ENCODE measurements at places on chromosomes 16 and 17.

DNA sequence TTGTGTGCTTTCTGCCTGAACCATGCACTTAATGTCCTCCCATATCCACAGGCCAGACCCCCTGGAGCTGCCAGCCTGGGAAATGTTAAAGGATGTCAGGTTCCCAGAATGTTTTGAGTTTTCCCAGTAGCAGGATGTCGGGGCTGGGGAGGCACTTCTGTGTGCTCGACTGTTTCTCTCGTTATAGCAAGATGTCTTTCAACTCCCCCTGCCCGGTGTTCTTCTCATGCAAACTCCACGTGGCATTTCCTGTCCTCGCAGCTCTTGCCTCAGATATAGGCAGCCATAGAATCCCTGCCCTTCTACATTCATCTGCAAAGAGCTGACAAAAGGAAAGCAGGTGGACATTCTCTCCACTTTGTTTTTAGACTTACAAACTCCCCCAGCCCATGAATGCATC lies 457.2 kb upstream of the CDH11 start:
- DNase-seq = no peak

DNA sequence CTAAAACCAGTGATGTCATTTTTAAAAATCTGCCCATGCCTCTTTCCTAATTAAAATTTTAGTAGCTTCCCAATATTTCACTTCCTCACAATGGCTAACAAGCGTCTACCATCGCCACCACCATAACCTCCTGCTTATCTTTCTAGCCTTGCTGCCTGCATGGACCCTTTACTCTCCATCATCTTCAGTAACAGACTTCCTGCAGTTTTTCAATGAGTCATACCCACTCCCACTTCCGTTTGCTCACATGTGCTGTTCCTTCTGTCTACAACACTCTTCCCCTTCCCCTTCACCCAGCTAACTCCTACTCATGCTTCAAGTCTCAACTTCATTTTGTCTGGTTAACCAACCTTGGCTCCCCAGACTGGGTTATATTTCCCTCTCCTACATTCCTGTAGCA lies 12.8 kb upstream of the SKAP1 start:
- no peak for DNase-seq

DNA sequence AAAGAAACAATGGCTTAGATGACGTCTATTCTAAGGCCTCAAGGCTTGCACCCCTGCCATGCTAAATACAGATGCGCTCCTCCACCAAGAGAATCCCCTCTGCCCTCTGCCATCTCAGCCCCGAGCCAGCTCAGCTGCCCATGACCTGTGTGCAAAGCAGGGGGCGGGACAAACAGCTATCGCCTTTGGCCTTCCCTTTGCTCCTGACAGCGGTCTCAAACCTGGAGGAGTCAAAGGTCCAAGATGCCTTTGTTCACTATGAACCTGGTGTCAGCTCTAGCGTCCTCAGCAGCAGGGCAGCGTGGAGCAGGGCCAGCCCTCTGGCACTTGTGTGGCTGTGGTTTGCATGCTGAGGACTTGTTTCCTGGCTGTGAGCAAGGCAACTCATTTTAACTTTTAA lies 12.3 kb downstream of the SLX4 start:
- no peak for DNase-seq

GRCh38 chr16:6722786-6723185 lies 609.9 kb upstream of the RBFOX1 start:
- DNase-seq = no peak

GRCh38 chr16:86809458-86809955 lies 231.2 kb downstream of the FOXL1 start:
- DNase-seq = no peak

DNA sequence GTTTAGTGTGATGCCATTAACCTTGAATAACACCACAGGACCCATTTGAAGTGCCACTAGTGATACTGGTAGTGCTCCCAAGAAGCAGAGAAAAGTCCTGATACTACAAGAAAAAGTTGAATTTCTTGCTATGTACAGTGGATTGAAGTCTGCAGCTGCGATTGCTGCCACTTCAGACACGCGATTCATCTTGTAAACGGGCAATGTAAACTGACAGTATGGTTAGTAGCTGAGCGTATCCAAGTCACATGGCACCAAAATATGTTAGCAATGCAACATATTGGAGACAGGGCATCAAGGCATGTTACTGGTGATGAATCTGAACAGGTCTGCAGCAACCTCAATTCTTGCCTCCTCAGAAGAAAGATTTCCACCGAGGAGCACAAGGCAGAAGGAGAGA lies 238.9 kb downstream of the HS3ST3B1 start:
- DNase-seq = no peak

GRCh38 chr16:75216576-75216975 lies 2.2 kb upstream of the CTRB1 start:
- DNase-seq = no peak

GRCh38 chr16:88848557-88848956 lies 8.2 kb downstream of the GALNS start:
- no peak for DNase-seq

- no peak for DNase-seq
These were observed 970 bp downstream of the PRSS36 start for GRCh38 chr16:31148896-31149295.

GRCh38 chr16:13130586-13130985 lies 229.2 kb downstream of the SHISA9 start:
- DNase-seq = no peak

DNA sequence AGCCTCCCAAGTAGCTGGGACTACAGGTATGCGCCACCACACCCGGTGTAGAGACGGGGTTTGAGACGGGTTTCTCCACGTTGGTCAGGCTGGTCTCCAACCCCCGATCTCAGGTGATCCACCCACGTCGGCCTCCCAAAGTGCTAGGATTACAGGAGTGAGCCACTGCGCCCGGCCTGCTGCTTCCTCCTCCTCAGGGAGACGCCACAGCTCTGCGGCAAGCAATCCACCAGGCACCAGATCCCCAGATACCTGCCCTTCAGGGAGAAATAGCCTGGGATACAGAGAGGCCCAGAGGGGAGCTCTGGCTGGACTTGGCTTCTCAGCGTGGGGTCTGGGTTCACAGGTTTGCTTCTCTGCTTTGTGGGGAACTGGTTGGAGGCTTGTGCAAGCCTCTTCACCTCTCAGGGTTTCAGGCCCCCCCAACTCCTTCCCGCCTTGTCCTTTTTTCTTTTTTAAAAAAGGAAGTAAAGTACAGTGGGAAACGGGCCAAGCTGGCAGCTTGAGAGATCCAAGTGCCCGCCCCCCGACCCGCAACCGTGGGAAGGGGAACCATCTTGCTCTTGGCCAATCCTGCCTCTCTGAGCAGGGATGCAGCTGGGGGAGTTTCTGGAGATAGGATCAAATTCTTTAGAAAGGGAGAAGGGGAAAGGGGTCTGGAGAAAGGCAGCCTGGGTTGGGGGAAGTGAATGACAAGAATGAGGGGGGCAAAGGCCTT lies 2.6 kb upstream of the SPHK1 start:
- no peak for DNase-seq

DNA sequence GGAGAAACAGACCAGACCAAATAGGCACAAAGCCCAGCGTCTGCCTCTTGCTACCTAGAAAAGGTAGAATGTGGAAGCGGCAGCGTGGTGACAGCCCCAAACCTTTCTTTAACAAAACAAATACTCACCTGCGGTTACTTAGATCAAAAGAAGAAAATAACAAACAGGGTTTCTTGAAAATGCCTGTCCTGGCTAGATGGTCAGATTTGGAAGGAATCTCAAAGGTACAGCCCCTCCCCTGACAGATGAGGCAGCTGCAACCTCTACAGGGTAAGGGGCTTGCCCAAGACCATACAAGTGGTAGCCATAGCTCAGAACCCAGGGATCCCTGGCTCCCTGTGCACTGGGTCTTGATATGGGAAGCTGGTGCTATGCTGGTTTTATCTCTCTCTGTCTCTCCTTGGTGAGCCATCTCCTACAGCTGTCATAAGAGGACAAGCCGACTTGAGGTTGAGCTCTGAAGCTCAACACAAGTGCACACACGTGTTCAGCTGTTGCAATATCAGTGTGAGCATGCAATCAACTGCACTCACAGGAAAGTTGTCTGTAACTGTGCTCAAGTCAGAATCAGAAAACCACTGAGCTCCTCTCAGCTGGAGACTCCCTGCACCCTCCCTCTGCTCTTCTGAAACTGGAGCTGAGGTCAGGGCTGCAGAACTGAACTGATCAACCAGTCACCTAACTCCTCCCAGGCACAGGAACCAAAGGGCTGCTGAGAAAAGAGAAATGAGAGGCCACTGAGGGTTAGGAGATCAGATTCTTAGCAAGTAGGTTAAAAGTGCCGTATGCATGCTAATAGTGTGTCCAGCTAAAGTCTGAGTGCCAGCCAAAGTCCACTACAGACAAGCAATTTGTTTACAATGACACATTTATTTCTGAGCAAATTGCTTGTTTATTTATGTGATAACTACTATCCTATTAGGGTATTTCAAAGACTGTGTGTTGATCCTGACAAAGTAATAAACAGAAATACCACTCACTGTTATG lies 6.1 kb upstream of the RNF157 start:
- no peak for DNase-seq

GRCh38 chr17:82152556-82153294 lies 54.7 kb upstream of the FASN start:
- no peak for DNase-seq

DNA sequence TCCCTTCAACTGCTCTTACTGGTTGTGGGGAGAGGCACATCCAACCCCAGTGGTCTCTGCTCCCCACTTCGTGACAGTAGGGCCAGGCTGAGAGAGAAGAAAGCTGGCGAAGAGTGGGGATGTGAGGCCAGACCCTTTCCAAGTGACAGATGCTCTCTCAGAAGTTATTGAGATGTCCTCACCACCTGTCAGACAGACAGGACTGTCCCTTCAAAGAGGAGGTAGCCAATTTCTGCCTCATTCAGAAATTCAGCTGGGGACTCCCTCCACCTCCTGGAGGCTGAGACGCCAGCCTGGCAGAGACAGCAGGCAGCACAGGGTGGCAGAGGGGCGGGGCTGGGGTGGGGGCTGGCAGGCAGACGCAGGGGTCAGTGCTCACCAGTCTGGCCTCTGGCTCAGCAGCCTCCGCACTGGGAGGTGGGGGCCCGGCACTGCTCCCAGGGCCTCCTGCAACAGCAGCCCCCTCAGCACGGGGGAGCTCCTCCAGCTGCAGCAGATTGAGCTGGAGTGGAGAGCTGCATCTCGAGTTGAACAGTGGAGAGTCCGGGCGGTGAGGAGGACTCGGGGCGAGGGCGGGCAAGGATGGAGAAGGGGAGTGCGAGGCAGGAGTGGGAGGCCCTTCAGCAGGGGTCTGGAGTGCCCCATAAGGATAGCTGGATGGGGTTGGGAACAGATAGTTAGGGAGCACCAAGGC lies 9.2 kb downstream of the PER1 start:
- DNase-seq = no peak

DNA sequence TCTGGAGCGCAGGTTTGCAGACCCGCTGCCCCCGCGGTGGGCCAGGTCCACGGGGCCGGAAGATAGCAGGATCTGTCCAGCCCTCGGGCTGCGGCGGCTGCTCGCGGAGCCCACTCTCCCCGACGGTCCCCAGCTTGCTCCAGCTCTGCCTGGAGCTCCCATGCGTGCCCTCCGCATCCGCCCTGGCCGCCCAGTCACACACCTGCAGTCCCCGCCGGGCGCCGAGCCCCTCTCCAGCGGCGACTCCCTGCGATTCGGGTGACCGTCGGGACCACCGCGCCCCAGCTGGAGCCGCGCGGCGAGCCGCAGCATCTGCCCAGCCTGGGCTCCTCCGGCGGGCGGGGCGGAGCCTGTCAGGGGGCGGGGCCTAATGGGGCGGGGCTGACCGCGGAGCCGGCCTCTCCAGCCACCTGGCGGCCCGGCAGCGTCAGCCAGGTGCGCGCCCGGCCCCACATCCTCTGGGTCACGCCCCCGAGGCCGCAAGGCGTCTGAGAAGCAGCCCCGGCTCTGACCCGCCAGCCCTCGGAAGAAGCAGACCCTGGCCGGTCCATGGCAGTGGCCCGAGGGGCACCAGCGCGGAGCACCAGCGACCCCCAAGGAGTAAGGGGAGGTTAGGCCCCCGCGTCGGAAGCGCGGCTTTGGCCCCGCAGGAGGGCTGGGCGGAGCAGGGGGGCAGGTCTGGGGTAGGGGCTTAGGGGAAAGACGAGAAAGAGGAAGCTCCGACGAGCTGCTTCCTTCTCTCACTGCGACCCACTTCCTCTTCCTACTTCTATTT lies at the start of gene PIK3R5:
Gene PIK3R5 (minus strand): TSS at position 314 of the 775 bp plus-strand sequence. CDS start 54,213 bp downstream, outside the sequence.
- DNase-seq = peak; percentile 67

DNA sequence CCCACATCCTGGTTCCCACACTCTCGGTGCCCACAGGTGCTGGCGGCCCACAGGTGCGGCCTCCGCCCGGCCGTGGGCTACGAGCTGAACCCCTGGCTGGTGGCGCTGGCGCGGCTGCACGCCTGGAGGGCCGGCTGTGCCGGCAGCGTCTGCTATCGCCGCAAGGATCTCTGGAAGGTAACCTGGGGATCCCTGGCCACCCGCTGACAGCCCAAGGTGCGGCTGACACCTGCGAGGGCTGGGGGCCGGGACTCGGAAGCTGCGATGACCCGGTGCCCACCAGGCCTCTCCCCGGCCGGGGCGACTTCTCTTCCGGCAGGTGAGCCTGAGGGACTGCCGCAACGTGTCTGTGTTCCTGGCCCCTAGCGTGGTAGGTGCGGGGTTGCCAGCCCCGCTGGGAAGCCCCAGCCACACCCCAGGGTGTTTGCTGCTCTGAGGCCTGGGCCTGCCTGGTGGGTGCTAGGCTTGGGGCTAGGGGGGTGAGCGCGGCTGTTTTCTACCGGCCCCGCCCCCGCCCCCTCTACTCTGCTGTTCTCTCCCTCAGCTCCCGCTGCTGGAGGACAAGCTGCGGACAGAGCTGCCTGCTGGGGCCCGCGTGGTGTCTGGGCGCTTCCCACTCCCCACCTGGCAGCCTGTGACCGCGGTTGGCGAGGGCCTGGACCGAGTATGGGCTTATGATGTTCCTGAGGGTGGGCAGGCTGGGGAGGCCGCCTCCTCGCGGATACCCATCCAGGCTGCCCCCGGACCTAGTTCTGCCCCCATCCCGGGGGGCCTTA lies 1.0 kb downstream of the ANTKMT start:
- no peak for DNase-seq

- no peak for DNase-seq
These were observed 705.5 kb upstream of the CDH8 start for GRCh38 chr16:62741692-62742091.

DNA sequence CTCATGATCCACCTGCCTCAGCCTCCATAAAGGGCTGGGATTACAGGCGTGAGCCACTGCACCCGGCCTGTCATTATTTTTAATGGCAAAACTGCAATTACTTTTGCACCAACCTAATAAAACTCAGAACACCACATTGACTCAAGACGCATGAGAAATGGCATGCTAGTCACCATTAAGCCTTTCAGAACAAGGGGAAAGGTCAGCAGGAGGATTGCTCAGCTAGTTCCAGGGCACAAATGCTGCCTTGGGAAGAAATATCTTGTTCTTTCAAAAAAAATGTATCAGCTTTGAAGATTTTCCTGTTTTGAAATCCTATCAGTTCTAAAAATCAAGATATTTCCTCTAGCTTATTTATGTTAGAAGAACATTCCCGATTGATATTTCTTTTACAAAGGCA lies 32.4 kb upstream of the CDYL2 start:
- no peak for DNase-seq

- no peak for DNase-seq
These were observed 138.1 kb downstream of the PARN start for GRCh38 chr16:14491861-14492529.

- DNase-seq = no peak
These were observed 72.1 kb downstream of the CCDC182 start for GRCh38 chr17:57672971-57673370.

Measured in activated T-helper 1 cell treated with anti-CD3 and anti-CD28 coated beads, Interleukin-2, amount 50 U/mL, for 16 hours (primary cell).